M059J (cell line): ENCODE measurements at places on chromosomes 5 and 9. TPM values are rescaled to one million over a fixed set of nuclear protein-coding genes. Genes with fewer than 3 reads are reported as not detected.
A peak's percentile ranks its signal among the peaks of the same experiment; 100 is the strongest.

DNA sequence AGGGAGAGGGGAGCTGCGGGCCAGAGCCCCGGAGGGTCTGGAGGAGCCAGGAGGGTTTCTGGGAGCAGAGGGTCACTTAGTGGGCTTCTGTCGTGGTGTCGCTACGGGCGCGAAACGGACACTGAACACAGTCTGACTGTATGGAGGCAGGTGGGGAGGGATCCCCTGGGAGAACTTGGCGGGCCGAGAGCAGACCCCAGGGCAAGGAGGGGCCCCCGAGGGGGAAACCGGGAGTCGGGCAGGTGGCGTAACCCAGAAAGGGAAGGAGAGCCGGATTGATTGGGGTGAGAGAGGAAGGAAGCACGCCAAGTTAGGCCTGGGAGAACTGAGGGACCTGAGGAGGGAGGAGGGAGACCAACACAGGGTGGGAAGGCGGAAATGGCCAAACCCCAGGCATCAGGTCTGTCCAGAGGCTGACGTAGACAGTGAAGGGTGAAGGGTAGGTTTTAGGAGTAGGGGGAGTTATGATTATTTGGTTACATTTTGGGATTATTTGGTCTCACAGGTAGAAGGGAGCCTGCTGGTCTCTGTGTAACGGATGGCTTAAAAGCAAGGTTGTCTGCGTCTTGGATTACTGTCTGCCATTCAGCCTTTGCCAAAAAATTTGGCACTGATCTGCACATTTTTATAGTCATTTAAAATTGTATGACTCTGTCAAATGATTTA lies 3.3 kb upstream of the MSMP start:
- peak; percentile 60 for DNase-seq

DNA sequence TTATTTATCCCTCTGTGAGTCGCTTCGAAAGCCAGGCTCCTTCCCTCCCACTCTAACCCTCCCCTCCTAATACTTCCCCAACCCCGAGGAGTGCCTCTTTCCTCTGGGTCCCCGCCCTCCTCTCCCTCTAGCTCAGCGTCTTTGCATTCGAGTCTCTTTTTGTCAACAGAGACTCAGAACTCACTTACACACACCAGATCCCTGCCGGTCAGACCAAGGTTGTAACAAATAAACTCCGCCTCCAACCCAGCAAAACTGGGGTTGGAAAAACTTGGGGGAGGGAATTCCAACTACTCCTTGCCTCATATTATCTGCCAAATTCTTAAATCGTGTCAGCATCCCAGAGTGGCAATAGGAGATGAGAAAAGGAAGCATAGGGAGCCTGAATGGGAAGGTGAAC lies at the start of gene HTR1A:
Gene HTR1A, minus strand, starts transcription at position 167 of the 400 bp plus-strand sequence. CDS start 726 bp downstream, outside the sequence.
- no peak for DNase-seq

DNA sequence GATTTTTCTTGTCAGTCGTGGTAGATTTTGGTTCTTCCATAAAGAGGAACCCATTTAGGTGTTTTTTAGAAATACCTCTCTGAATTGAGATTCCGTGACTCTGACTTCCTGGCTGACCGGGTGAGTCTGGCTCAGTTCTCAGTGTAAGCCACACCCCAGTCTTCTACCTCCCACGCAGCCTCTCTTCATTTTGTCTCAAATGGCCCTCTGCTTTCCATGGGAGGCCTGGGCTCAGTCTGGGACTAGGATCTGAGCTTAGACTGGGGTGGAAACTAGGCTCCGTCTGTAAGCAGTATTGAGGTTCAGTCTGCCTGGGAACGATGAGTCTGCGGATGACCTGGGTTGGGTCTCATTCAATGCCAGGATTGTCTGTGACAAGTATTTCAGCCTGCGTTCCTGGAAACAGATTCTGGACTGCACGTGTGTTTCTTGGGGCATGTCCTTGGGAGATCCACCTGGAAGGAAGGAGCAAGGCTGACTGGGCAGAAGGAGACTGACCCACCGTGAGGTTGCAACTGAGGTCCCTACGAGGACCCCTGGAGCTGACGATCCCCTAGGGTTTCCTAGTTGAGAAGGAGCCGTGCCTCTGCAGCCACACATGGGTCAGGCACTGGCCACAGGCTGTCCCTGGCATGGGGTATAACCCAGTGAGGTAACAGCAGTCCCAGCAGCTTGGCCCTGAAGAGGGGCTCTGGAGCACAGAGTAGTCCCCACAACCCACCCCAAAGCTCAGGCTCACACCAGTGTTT lies 12.4 kb upstream of the CRB2 start:
- DNase-seq: no peak

DNA sequence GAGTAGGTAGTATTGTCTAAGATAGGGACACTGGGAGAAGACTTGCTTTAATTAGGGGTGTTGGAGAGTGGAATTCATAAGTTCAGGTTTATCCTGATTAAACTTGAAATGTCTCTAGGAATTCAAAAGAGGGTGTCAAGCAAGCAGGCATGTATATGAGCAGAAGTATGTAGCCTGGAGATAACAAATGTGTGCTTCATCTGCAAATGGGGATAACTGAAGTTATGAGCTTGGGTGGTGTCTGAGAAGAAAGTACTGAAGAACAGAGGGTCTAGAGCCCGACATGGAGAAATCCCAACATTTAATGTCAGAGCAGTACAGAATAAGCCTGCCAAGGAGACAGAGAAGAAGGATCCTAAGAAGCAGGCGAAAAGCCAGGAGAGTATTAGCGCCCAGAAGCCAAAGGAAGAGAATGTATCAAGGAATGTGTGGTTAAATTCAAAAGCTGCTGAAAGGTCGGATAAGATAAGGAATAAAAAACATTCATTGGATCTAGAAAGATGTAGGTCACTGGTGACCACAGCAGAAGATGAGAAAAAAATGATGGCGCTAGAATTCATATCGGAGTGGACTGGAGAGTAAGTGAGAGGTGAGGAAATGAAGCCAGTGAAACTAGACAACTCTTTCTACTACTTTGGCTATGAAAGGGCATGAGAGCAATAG lies 401.5 kb upstream of the PIK3R1 start:
- DNase-seq: no peak

The NMUR2 gene
- total RNA-seq: not detected in 2 replicates

The DBH gene
- not detected in 2 replicates for total RNA-seq

GRCh38 chr5:138274189-138274853 lies at the start of gene GFRA3:
Gene GFRA3, minus strand, starts transcription at chr5:138274621. Its CDS starts 197 bp downstream, at chr5:138274424.
- no peak for DNase-seq

The OR1J2 gene
- total RNA-seq: not detected in 2 replicates

GRCh38 chr9:107636571-107637381 lies 147.2 kb upstream of the KLF4 start:
- DNase-seq: no peak

The TRPM6 gene
- total RNA-seq: 0.49 and 1.6 TPM in 2 replicates

DNA sequence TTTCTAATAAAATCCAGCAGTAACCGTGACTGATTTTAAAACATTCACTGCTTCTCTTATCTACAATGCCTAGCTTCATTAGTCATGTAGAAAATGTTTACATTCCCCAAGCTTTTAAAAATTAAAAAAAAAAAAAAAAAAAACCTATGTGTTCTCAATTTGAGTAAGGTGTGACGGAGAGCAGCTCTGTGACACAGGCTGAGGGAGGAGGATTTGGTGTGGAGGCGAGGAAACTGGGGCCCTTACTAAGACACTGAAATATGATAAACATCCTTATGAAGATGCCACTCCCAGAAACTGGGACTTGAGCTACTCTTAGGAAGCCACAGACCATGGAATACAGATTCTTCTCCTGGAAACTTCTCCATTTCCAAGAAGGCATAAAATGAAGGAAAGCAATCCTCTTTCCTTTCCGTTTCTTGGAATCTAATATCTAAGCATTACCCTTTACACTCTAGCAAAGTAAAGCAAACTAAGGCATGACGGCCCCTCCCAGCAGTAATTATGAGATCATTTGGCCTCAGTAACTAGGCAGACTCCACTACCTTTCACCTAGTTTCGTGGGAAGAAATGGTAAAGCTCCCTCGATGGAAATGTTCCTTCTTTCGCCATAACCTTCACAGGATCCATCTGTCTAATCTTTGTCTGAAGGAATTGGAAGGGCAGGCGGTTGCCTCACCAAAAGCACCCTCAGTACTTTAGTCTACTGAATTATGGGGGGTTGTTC lies 23.5 kb downstream of the GRAMD2B start:
- DNase-seq: peak; percentile 86

The SLC34A3 gene
- 0.10 TPM in 1 of 2 replicates, not detected in the other for total RNA-seq

DNA sequence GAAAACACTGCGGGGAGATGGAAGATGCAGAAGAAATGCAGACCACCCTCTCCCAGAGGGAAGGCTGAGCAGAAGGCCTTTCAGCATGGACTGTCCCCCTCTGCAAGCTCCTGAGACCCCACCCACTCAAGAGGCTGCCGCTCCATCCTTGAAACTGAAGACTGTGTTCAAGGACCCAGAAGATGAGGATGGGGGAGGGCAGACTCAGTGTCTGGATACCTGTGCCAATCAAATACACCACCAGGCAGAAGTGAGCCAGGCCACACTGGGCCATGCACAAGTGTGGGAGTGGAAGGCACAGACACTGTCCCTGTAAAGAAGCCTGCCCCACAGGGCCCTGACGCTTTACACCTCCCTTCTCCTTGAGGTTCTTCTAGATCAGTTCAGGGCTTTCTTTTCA lies 40.0 kb upstream of the IPPK start:
- DNase-seq: no peak

GRCh38 chr5:110852053-110852452 lies 113.2 kb downstream of the SLC25A46 start:
- DNase-seq: peak; percentile 31

- no peak for DNase-seq
Measured at GRCh38 chr9:83204047-83204446, 141.1 kb upstream of the RASEF start.

DNA sequence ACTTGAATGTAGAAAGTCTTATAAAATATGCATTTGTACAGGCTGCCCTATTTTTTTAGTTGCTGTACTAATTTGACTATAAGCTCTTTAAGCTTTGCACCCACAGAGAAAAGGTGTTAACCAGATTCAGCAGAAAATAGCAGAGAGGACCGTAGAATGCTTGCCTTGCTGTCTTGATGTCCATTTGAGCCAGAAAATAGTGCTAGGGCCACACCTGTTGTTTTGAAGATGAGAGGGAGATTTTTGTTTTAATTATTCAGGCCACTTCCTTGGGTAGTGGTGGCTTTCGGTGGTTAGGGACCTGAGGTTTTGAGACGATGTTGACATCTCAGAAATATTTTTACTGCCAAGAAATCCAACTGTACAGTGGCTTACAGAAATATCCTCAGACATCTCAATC lies 196.0 kb downstream of the SPATA31D1 start:
- no peak for DNase-seq

GRCh38 chr5:177508837-177509236 lies 789 bp downstream of the DOK3 start:
- DNase-seq: no peak

- peak; percentile 70 for DNase-seq
Measured at GRCh38 chr5:9782826-9783560, 152.8 kb upstream of the TAS2R1 start.

The ST8SIA4 gene
- total RNA-seq: 0.10 and 0.17 TPM in 2 replicates

DNA sequence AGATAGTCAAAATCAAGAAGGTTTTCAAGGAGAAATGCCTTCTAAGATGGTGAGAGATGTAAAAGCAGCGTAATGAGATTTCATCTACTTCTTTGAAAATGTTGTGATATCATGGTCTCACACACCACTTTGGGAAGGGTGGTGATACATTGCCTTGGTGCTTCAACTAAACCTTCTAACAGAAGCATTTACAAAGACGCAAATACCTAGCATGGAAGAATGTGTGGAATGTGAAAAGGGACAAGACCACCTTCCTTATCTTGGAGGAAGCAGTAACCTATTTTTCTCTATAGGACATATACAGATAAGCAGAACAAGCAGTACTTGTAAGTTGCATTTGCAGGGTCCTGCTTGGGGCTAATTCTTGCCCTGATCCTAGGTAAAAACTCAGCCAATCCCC lies 38.8 kb downstream of the PCA3 start:
- DNase-seq: no peak

The CDKN2B gene
- total RNA-seq: 11.5 and 24.1 TPM in 2 replicates

- DNase-seq: peak; percentile 82
Measured at GRCh38 chr5:135386096-135386495, 12.9 kb downstream of the MACROH2A1 start.

The PPIC gene
- total RNA-seq: 74.2 and 139 TPM in 2 replicates

DNA sequence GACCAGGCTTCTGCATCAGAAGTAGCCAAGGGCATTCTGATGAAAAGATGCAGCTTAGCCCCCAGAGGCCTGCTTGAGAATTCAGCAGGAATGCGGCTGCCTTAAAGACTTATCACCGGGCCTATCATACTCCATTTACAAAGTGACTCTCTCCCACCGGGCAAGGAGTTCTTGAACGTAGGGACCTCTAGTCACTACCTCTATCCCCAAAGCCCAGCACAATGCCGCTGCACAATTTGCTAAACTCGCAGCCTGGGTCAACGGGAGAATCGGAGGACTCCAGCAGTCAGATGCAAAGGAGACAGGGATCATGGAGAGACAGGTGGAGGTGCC lies 661 bp downstream of the PDCL start:
- DNase-seq: peak; percentile 50

The IL3 gene
- not detected in 2 replicates for total RNA-seq

DNA sequence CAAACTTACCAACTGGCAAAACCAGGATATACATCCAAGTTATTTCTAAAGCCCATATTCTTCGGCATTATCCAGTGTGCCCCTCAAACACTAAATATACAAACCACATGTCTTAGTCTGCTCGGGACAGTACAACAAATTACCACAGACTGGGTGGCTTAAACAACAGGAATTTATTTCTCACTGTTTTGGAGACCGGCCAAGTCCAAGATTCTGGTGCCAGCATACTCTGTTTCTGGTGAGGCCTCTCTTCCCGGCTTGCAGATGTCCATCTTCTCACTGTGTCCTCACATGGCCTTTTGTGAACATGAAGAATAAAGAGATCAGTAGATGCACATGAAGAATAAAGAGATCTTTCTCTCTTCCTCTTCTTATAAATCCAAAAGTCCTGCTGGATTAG lies 12.9 kb upstream of the SLCO6A1 start:
- DNase-seq: peak; percentile 77

DNA sequence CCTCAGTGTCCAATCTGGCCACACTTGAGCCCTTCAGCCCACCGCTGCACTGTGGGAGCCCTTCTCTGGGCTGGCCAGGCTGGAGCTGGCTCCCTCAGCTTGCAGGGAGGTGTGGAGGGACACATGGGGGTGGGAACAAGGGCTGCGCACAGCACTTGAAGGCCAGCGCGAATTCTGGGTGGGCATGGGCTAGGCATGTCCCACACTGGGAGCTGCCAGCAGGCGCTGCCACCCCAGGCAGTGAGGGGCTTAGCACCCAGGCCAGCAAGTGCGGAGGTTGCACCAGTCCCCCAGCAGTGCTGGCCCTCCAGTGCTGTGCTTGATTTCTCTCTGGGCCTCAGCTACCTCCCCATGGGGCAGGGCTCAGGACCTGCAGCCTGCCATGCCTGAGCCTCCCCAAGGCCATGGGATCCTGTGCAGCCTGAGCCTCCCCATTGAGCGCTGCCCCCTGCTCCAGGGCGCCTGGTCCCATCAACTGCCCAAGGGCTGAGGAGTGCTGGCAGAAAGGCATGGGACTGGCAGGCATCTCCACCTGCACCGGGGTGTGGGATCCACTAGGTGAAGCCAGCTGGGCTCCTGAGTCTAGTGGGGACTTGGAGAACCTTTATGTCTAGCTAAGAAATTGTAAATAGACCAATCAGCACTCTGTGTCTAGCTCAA lies 148.2 kb downstream of the EMB start:
- DNase-seq: no peak

GRCh38 chr9:33372900-33373299 lies 29.5 kb downstream of the AQP7 start:
- DNase-seq: no peak

GRCh38 chr5:57711946-57712345 lies 229.3 kb upstream of the ACTBL2 start:
- peak; percentile 51 for DNase-seq
